HFFc6 (cell line): ENCODE measurements at places on chromosomes 7 and 10.
A peak's percentile ranks its signal among the peaks of the same experiment; 100 is the strongest.

- no peak for DNase-seq
These were observed 11.4 kb downstream of the GIMAP6 start for GRCh38 chr7:150620617-150621371.

- no peak for DNase-seq
These were observed 99.5 kb upstream of the MXI1 start for GRCh38 chr10:110107887-110108286.

DNA sequence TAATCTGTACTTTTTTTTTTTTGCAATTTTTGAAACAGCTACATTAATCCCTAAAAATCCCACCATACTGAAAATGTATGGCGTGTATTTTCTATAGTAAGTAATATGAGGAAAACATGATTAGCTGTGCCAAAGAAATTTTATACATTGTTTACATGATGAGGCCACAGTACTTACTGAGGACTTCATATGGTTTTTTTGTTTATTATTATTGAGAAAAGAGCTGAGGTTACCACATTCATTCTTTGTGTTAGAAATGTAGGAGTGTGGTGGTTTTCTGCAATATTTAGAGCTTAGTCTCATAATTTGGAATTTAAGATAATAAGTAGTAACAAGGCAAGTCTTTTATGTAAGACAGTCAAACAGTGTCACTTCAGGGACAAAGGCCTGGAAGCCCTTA is 45.1 kb downstream of the SLC25A40 start:
- no peak for DNase-seq

DNA sequence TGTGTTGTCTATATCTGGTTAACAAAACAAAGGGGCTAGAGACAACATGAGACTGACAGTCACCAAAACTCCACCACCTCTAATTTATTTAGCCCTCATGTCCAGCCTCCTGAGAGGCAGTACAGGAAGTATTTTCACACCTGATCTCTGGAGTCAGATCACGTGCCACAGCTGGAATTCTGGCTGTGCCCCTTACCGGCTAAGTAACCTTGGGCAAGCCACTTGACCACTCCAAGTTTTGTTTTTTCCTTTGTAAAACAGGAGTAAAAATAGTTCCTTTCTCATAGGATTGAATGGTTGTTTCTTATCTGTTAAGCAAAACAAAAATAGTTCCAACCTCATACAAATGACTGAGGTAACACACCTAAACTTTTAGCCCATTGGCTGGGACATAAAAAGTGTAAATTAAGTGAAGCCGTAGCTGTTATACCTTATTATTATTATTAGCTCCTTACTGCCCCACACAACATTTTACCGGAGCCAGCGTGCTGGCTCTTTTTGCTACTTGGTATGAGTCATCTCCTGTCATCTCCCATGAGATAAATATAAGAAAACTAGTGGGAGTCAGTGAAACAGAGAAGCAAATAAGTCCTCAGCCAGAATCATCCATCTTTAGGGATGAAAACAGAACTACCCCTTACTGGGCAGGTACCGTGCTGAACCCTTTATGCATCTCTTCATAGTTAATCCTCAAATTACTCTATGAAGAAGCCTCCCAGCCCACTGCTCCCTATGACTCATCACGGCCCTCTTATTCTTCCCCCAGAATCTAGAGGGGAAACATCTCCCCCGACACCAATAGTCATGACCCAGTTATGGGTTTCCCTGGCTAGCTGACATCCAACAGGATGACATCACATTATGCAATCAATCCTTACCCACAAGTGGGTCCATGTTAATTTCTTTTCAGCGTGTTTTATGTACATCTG is 44.9 kb downstream of the PPP1R3C start:
- peak; percentile 72 for DNase-seq

DNA sequence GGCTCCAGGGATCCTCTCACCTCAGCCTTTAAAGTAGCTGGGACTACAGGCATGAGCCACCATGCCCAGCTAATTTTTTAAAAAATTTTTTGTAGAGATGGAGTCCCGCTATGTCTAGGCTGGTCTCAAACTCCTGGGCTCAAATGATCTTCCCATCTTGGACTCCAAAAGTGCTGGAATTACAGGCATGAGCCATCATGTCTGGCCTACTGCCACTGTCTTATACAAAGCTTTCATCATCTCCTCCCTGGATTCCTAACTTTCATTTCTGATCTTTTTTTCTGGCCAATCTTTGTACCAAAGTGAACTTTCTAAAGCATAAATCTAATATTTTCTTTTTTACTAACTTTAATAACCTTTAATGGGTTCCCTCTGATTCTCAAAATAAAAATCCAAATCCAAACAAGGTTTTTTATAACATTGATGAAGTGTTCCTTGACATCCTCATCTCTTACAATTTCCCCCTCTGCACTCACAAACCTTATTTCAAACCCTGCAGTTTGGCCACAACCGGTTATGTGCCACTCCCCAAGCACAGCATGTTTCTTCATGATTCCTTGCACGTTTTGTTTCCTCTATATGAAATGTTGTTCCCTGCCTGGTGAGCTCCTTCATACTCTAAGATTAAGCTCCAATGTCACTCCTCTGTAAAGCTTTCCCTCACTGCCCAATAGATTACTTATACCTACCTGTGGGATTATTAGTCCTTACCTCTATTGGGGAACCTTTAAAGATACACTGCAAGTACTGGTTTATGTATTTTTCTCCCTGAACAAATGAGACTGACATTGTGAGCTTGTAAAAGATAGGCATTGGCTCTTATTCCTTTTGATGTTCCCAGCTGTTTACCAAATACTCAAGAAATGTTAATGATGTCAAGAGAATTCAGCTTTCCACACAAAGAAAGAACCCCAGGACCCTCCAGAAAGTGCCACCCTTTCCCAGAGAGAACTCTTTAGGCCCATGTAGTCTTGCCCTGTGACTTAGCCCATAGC is 101.7 kb downstream of the HOXA1 start:
- no peak for DNase-seq

GRCh38 chr10:93813507-93814465 is 56.0 kb downstream of the LGI1 start:
- peak; percentile 38 for DNase-seq

DNA sequence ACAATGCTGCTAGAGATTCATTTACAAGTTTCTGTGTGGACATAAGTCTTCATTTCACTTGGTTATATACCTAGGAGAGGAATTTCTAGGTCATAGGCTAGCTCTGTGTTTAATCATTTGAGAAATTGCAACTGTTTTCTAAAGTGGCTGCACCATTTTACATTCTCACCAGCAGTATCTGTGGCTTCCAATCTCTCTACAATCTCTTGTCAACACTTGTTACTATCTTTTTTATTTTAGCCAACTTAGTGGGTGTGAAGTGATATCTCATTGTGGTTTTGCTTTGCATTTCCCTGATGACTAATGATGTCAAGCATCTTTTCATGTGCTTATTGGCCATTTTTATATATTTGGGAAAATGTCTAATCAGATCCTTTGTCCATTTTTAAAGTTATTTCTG is 53.0 kb upstream of the DRGX start:
- DNase-seq, result peak; percentile 8

- DNase-seq, result peak; percentile 77
These were observed 1.3 kb downstream of the COL1A2 start for GRCh38 chr7:94396037-94396431.

DNA sequence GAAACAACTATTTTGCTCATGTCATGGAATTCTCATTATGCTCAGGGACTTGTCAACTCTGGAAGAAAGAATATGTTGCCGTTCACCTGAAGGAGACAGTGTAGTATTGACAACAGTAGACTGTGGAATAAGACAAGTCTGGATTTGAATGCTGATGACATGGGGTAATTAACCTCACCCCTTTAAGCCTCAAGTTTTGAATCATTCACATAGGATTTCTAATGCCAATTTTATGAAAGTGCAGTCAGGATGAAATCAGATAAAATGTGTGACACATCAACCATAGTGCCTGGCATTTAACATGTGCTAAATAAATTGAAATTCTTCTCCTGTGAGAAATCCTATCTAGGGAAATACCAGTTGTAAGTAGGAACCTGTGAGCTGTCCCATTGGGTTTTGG is 305.8 kb downstream of the KIF20B start:
- DNase-seq, result no peak

GRCh38 chr10:46515366-46515765 is 41.1 kb downstream of the GPRIN2 start:
- DNase-seq, result no peak

- DNase-seq, result peak; percentile 33
These were observed at the start of gene NKX2-3 for GRCh38 chr10:99532687-99533495. Gene NKX2-3 (plus strand): TSS chr10:99532942. CDS start chr10:99533132, 190 bp downstream.

DNA sequence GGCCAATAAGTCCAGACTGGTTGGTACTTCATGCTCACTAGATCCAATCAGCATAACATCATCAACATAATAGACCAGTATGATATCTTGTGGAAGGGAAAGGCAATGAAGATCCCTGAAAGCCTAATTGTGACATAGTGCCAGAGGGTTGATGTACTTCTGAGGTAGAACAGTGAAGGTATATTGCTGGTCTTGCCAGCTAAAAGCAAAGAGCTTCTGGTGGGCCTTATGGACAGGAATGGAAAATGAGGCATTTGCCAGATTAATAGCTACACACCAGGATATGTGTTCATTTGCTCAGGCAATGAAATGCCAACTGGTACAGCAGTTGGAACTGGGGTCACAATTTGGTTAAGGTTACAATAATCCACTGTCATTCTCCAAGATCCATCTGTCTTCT is 156.4 kb downstream of the HTR7 start:
- DNase-seq, result no peak

DNA sequence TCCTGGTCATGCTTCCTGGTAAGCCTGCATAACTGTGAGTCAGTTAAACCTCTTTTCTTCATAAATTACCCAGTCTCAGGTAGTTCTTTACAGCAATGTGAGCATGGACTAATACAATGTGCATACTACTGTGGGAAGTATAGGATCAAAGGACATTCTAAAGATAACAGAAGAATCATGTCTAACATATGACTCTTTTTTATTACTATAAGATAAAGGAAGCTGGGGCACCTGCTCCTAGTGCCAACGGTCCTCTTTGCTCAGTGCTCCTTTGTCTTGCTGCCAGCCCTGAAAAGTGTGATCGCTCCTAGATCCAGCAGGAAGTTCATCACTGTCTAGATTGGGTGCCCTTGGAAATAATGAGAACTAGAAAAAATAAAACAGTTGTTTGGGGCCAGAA is 143.3 kb upstream of the NOBOX start:
- DNase-seq, result no peak

GRCh38 chr10:74987339-74988053 is 124.0 kb upstream of the SAMD8 start:
- no peak for DNase-seq

GRCh38 chr7:67422601-67423000 is 426.0 kb downstream of the TYW1 start:
- no peak for DNase-seq

- DNase-seq, result no peak
These were observed 564.3 kb upstream of the SORCS1 start for GRCh38 chr10:107728807-107729206.

DNA sequence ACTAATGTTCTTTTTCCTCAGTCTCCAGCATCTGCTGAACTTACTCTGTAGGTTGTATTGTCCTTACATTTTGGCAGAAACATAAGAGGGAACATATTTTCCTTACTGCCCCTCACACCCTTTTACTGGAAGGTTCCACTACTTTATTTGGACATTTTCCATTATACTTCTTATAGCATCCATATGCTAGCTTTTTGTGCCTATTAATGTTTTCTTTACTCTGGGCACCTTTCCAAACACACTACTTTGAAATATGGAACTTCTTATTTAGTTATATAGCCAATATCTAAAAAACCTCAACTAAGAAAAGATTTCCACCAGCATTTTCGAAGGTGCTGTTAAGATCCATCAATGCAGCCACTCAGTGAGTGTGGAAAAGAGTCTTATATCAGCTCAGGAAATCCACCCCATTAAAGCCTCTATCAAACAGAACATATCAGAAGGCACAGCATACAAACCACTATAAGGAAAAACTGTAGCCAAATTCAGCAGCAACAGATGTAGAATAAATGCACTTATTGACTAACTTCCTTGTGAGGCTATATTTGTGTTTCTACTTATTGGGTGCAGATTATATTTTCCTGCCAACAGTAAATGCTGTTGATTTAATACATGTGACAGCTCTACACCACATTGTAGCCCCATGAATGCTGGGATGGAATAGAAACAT is 272.5 kb upstream of the SEMA3E start:
- no peak for DNase-seq

- no peak for DNase-seq
These were observed 5.5 kb upstream of the CACUL1 start for GRCh38 chr10:118760265-118760664.

GRCh38 chr7:55473932-55474331 is 98.4 kb downstream of the VOPP1 start:
- DNase-seq, result no peak

- DNase-seq, result no peak
These were observed 761.5 kb upstream of the C7orf33 start for GRCh38 chr7:147829016-147829415.

GRCh38 chr10:17123961-17124360 is 5.7 kb downstream of the CUBN start:
- no peak for DNase-seq

GRCh38 chr7:35508623-35509400 is 186.1 kb downstream of the HERPUD2 start:
- DNase-seq, result no peak

GRCh38 chr7:134690016-134690415 is 43.4 kb downstream of the BPGM start:
- peak; percentile 76 for DNase-seq

DNA sequence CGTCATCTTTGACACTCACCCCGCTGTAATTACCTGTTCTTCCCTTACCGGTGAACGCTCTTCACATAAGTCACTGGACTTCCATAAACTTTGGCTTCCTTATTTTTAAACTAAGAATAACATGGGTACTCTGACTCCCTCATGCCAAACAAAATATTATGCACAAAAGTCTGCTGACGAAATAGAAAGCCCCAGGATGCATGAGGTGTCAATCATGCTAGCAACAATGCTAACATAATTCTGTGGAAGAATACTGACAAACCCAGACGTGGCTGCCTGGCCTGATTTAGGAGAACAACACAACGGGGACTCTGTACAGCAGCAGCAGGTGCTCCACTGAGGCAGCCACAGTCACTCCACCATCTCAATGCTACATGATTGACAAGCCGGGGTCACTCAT is 137.5 kb downstream of the CCDC71L start:
- DNase-seq, result no peak

GRCh38 chr7:9507290-9507689 is 1073.9 kb downstream of the NXPH1 start:
- DNase-seq, result no peak

DNA sequence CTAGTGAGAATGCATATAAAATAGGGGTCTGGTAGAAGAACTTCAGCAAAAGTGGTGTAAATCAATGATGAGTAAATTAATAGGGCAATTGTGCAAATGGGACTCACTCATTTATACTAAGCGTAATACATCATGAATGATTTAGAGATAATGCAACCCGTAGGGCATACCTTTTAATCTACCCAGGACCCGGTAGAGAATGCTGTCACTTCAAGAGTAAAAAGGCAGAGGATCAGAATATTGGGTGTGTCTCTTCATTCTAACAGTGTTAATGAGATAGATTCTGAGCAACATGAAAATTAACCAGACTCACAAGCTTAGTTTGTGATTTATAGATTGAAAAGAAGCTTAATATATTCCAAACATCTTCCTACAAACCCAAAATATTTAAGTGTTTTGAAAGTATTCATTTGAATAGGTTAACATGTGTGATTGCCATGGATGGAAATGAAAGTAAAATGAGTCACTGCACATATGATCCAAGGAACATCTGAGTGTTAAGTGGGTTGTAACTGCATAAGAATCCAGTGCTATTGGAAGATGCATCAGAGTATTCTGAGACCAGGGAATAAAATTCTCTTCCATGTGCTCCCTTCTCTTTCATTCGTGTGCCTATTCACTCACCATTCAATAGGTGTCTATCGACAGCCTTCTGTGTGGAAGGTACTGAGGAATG is 690.6 kb downstream of the AUTS2 start:
- DNase-seq, result no peak
